ENCODE measurements at places on chromosomes 4 and X. TPM values are rescaled to one million over a fixed set of nuclear protein-coding genes. Genes with fewer than 3 reads are reported as not detected.

DNA sequence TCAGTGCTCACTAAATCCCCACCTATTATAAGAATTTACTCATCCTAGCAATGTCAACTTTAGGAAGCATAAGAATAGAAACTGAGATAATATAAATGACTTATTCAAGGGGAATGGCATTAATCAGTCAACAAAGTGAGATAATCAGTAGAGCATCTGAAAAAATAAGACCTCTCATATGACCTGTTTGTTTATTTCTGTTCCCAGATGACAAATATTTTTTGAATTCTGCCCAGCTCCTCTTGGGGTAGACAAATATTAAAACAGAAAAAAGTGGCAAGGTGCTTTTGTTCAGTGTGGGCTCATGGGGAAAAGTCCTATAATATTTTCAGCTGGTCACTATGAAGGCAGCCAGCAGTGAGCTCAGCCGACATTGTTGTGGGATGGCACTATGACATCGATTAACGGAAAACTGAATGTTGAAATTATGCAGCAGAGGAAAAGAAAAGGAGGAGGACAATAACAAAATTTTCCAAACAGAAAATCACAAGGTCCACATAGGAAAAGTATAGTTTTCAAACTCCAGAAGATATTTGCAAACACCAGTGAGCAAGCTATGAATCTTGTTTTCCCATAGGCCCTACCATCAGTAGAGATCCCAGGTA lies 109.6 kb downstream of the ANXA3 start:
- peaks cover 55% of the 10 kb centered on the region for H3K4me1 ChIP-seq
- H3K4me3 ChIP-seq, result no peak overlapping the region
- H3K27me3 ChIP-seq, result no peaks in the 10 kb centered on the region
- no peaks in the 10 kb centered on the region for H3K36me3 ChIP-seq
- peak overlapping the region; percentile 68 for H3K27ac ChIP-seq
- DNase-seq, result no peak

The CPZ gene
- 130 TPM for total RNA-seq

DNA sequence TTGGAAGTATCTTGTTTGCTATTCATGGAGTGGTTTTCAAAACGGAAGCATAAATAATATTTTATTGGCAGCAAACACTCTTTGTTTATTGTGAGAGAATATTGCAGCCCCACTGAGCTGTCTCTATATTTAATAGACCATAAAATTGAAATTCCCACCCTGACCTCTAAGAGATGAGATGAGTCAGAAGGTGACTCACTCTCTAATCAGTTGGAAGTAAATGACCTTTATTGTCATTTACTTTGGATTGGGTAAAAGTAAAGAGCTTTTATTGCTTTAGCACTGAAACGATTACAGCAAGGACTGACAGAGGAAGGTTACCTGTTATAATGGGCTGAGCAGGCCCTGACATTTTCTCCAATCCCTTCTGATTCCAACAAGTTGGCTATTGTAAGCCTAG lies 55.0 kb downstream of the SYTL5 start:
- no peaks in the 10 kb centered on the region for H3K27me3 ChIP-seq
- H3K36me3 ChIP-seq, result no peaks in the 10 kb centered on the region
- H3K4me3 ChIP-seq, result no peak overlapping the region

The ZNF827 gene
- 9.2 TPM for total RNA-seq
